ENCODE measurements at places on chromosomes 2 and 18.

- DNase-seq = peak; percentile 12
Observed at GRCh38 chr18:77054606-77055428, 77.8 kb downstream of the MBP start.

GRCh38 chr18:44973282-44973681, 292.6 kb downstream of the SETBP1 start:
- DNase-seq = no peak

GRCh38 chr2:95020275-95021022, 5.1 kb upstream of the MAL start:
- DNase-seq = no peak

DNA sequence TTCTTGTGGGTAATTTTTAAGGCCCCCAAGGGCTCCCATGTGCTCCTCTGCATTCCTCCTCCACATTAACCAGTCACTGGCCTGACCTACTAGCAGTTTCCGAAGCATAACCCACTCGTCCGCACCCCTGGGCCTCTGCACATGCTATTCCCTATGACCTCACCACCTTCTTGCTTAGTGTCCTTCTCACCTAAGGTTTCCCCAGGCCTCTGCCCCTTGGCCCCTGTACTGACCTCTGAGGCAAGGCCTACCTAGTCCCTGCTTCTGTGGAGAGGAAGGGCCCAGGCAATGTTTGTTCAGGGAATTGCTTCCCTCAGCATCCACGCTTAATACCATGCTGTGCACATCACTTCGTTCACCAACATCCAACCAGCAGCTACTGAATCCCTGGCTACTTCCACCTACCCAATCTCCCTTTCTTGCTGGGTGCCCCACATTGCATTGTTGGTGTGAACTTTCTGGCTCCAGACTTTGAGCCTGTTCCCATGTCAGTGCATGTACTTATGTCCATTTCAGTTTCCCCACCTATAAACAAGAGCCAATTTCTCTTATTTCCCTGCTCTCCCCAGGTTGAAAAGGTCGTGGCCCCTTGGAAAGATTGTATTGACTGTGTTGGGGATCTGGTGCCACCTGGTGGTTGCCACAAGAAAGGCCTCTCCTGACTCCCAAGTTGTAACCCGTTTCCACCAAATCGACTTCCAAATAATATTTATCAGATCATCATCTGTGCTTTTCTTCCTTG, 19.2 kb upstream of the TMEM177 start:
- peak; percentile 37 for DNase-seq

- DNase-seq = no peak
Observed at GRCh38 chr2:24045511-24046508, 1.4 kb downstream of the WDCP start.
